ENCODE measurements at places on chromosomes 1 and 21.

DNA sequence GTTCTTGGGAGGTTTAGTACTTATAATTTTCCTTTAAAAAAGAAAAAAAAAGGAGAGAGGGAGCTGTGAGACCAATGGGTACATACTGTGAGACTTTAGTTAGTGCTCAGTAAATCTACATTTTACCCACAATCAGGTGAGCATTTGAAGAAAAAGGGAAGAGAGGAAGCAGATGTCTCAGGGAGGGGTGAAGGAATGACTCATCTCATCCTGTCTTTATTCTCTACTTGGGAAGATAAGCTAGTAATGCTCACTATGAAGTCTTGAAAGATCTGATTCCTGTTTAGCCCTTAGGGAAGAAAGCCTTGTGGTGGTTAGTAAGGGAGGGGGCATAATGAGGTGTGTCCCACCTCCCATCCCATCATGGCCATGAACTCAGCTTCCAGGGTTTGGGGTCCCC lies 112.6 kb downstream of the PLD5 start:
- peak; percentile 51 for DNase-seq

- peak; percentile 19 for DNase-seq
These were observed 75.6 kb upstream of the KAZN start for GRCh38 chr1:14522926-14523241.

- DNase-seq = no peak
These were observed 19.0 kb downstream of the BACE2 start for GRCh38 chr21:41186755-41187536.

GRCh38 chr1:1971688-1972087 lies 31.9 kb downstream of the CFAP74 start:
- DNase-seq = no peak

- no peak for DNase-seq
These were observed 240.9 kb downstream of the KIF26B start for GRCh38 chr1:245395680-245396079.

- DNase-seq = no peak
These were observed 33.9 kb upstream of the LAMC2 start for GRCh38 chr1:183152180-183152579.

- no peak for DNase-seq
These were observed 356.6 kb upstream of the SNX7 start for GRCh38 chr1:98304888-98305287.

- DNase-seq = no peak
These were observed 190.2 kb downstream of the NR5A2 start for GRCh38 chr1:200217703-200218102.

GRCh38 chr21:46543306-46543705 lies 61.6 kb downstream of the S100B start:
- DNase-seq = no peak

DNA sequence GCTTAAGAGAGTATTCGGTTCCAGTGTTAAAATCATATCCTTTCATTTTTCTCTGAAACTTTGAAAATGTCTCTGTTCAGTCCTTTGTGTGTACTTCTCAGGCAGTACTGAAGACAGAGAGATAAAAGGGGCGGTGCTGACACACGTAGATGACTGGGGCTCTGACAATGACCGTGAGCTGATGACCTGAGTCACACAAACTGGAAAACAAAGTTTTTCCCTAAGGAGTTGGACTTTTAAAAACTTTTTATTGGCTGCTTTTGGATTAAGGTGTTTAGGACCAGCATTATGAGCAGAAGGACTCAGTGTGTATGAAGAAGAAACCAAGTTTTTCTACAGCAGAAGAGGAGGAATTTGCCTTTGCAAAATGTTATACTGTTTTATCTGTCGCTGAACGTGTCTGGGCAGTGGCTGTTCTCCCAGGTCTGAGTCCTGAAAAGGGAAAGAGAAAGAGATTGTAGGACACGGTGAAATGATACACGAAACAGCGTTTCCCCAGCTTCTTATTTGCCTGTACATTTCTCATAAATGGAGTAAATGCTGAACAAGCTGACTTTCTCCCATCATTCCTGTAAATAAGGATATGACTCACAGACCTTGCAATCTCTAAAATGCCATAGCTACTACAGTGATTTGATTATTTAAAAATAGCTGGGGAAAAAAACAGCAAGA lies 51.5 kb downstream of the MAP3K7CL start:
- DNase-seq = no peak

DNA sequence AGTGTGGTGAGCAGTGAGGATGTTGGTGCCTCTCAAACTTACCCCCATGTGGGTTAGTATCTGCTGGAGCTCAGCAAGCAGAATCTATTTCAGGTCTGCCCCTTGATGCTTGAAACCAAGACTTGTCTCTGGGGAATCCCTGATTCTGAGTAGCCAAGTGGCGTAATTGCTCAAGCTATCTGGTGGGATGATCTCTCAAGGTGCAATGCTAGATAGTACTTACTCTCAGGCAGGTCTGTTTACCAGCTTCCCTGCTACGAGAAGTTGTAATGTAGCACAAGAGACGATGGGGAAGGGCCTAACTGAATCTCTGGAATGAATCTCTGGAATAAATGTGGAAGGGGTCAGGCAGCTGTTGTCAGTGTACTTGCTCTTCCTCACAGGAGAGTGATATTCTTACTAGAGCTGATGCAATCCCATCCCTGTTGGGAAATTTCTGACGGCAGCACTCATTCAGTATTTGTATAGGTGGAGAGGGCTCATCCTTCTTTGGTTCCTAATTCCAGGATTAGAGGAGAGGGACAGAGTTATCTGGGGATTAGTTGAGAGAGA lies 65.4 kb downstream of the MACF1 start:
- peak; percentile 78 for DNase-seq

DNA sequence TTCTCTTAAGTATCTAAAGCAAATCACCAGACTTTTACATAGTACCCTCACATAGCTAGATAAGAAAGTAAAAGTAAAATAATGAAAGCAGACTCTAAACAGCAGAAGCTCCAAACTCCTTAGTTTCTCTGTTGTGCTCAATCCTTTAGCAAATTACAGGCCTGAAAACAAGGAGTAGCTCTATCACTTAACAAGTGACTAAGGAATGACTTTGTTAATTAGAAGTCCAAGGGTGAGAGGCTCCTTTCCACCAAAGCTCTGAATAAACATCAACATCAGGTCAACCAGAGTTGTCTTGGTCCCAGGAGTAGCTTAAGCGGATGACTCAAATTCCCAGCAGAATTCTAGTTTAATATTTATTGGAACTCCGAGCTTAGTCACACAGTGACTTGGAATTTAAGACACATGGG lies 5.9 kb downstream of the NRIP1 start:
- DNase-seq = no peak

GRCh38 chr1:231192620-231193163 lies 30.8 kb downstream of the TRIM67 start:
- DNase-seq = no peak

GRCh38 chr1:6466023-6466422 lies at the start of gene TNFRSF25:
Gene TNFRSF25, minus strand, starts transcription at chr1:6466173. Its CDS starts 66 bp downstream, at chr1:6466107.
- DNase-seq = no peak

DNA sequence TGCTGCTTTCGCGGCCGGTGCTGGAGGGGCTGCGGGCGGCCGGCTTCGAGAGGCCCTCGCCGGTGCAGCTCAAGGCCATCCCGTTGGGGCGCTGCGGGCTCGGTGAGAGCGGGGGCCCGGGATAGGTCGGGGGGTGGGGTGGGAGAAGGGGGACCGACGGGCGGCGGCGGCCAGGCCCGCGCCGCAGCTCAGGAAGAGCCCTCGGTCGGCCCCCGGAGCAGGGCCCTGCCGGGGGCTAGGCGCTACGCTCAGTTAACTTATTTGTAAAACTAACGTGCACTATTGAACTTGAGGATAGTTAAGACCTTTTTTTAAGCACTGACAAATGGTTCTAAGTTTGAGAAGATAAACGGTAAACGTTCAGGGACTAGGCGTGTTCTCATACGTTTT lies 418 bp downstream of the DDX20 start:
- DNase-seq = no peak

- no peak for DNase-seq
These were observed 411.8 kb upstream of the ESRRG start for GRCh38 chr1:217134857-217135568.

- DNase-seq = no peak
These were observed 25.0 kb downstream of the GIPC2 start for GRCh38 chr1:78070758-78071157.

GRCh38 chr1:109787845-109788601 lies 24.3 kb upstream of the EPS8L3 start:
- DNase-seq = peak; percentile 84

DNA sequence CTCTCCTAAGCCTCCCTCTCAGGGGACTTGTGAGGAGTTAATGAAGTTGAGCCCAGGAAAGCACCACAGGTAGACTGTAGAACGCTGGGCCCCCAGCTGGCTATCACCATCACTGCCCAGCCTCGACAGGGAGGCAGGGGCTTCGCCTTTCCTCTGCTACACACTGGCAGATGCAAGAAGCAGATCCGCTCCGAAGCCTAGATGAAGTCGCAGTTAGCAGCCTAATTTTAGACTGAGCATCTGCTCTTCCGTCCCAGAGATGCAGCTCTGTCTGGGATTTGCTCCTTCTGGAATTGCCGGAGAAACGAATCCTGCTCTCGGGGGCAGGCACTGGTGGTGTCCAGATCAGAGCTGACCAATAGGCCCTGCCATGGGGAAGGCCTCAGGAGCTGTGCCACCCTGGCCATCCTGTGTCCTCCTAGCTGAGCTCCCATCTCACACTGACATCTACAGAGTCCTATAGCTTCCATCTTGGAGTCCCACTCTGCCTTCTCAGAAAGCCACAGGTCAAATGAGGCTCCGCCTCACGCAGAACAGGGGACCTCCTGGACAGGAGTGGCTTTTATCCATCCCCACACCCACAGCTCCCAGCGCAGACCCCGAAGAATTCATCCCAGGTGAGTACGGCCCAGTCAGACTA lies 186.8 kb upstream of the EDN2 start:
- no peak for DNase-seq

DNA sequence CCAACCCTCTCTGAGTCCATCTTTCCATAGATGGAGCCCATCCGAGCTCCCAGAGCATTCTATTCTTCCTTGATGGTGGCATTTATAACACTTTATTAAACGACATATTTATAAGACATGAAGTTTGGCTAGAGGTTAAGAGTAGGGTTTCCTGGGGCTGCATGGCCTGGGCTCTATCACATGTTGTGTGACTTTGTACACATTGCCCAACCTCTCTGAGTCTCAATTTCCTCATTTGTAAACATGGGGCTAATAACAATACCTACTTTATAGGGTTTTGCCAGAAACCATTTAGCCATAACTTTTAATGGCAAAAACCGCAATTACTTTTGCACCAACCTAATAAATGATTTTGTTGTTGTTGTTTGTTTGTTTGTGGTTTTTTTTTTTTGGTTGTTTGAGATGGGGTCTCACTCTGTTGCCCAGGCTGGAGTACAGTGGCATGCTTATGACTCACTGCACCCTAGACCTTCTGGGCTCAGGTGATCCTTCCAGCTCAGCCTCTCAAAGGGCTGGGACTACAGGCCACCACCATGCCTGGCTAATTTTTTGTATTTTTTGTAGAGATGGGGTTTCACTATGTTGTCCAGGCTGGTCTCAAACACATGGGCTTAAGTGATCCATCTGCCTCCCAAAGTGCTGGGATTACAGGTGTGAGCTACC lies 13.9 kb upstream of the ASAP3 start:
- DNase-seq = no peak

DNA sequence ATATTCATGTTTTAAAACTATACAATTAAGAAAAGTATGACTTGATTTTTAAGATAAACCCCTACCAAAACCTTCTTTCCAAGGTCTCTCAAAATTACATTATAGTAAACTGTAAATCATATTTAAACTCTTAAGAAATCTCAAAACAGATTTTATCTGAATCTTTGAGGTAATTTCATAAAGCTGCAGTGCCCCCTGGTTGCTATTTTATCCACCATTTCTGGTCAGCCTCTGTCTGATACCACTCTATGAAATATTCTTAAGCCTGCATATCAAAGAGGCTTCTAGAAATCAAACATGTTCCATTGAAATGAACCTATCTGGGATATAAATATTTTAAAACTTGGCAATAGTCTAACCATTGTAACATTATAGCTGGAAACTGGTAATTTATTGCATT lies 317.3 kb downstream of the COL11A1 start:
- peak; percentile 4 for DNase-seq

GRCh38 chr1:233677690-233678354 lies 63.9 kb downstream of the KCNK1 start:
- no peak for DNase-seq

- no peak for DNase-seq
These were observed 72.2 kb upstream of the LPGAT1 start for GRCh38 chr1:211902624-211903291.

- peak; percentile 72 for DNase-seq
These were observed 134.6 kb upstream of the ARHGEF16 start for GRCh38 chr1:3319874-3320245.

DNA sequence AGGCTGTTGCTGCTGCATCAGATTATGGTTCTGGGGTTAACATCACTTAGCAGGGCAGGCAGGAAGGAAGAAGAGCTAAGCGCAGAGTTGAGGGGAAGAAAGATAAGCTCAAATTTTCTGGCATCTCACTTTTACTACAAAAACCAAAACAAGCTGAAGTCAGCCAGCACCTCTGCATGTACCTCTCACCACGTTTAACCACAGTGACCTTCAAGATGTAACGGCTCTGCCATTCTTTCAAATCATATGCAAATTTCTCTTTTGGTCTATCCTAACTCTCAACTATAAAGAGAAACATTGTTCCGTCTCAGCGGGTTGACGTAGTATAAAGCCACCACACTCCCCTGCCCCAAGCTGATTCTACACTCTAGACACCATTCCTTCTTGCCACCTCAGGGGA lies 154.4 kb downstream of the OMA1 start:
- DNase-seq = no peak

GRCh38 chr1:184569106-184569505 lies 182.3 kb downstream of the C1orf21 start:
- no peak for DNase-seq

- DNase-seq = peak; percentile 83
These were observed 220.0 kb downstream of the SETD4 start for GRCh38 chr21:35840197-35840799.

DNA sequence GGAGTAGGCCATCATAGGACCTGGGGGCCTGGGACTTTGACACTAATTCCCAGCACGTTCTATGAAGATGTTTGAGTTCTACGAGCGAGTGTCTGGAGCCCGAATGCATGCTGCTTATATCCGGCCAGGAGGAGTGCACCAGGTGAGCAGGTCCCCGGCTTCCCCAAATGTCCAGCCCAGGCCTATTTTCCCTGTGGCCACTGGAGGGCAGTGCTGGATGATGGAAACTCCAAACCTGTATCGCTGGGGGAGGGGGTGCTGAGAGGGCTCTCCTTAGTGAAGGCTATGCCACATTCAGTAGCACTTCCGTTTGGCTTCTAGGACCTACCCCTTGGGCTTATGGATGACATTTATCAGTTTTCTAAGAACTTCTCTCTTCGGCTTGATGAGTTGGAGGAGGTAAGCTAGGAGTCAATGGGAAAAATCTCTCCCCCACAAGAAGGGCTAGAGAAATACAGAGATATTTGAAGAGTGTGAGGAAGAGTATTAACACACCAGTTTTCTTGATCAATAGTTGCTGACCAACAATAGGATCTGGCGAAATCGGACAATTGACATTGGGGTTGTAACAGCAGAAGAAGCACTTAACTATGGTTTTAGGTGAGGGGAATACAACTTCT lies 5.2 kb upstream of the FCER1G start:
- DNase-seq = peak; percentile 84

DNA sequence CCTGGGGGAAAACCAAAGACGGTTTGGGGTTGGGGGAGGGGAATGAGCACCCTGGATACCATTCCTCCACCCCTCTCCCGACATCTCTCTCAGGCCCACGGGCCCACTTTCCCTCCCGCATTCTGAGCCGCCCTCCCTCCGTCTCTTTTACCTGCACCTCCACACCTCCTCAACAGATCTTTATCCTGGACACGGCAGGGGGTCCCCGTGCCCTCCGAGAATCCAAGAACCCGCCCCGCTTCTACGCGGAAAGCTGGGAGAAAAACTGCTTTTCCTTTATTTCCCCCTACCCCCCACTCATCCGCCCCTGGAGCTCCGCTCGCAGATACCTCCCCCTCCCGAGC lies 108.8 kb downstream of the NAV1 start:
- no peak for DNase-seq
